Activated gamma-delta T cell treated with Interleukin-2 at 50 U/mL for 16 hours (primary cell): ENCODE measurements at places on chromosomes 4 and X.

DNA sequence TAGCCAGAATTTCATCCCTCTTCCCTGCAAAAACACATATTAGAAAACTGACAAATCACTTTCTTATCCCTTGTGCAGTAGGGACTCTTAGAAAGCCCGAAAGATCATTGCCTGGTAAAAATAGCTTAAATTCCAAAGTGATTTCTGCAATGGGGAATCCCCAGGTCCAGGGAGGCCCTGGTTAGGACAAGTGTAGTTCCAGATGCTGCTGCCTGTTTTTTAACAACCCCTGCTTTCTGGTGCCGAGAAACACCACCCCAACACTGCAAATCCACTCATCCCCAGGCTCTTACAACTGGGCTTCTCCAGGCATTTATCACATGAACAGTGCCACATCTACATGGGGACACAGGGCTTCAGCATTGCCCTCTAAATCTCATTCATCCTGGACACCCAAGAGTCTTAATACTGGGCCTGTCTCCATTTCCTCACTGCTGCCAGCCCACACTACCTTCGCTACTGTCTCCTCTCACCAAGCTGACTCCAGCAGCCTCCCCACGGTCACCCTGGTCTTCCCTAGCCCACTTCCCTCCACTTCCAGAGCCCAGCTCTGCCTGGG, 112.2 kb upstream of the PSAPL1 start:
- DNase-seq = no peak

GRCh38 chr4:42844422-42845070, 48.0 kb upstream of the GRXCR1 start:
- no peak for DNase-seq

DNA sequence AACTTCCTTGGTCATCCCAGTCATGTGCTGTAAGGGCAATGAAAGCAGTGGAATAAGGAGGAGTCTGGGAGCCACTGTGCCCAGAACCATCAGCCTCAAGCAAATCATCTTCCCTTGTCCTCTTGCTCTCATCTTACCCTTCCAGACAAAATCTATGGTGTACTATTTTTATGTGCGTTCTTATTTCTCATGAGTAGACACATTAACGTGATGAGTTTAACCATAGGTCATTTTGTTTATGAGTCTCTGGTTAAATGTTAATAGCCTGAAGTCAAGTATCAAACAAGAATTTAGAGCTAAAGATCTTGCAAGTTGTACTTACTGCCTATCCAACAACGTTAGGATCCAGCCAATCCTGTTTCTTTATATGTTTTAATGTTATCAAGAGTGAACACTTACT, 495.3 kb downstream of the SPRY1 start:
- DNase-seq = no peak

DNA sequence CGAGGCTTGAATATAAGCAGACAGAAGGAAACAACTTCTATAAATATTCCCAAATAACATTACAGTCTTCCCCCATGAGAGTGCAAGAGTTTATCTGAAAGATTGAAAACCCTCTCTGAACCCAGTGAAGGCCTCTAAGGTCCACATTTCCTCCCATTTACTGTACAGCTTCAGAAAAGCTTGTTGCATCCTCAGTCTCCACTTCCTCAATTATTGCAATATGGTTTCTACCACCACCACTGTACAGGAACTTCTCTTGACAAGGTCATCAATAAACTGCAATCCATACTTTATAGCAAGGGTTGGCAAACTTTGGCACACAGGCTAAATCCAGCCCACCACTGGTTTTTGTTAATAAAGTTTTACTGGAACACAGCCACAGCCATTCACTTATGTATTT, 239.0 kb downstream of the THOC2 start:
- no peak for DNase-seq

DNA sequence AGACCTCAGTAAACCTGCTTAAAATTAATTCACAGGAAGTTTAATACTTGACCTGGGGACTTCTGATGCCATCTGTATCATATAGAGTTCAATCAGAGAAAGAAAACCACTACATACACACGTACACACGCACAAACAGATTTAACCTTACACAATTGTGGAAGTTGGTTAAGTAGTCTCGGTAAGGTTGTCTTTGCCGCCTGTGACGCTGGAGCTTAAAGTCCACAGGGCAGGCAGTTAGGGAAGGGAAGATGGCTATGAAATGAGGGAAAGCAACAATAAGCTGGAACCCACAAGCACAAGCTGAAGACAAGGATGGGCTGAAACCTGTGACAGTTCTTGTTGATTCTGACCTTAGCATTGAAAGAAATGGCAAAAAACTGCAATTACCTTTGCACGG, 41.7 kb upstream of the TSPAN7 start:
- DNase-seq = no peak

GRCh38 chr4:7301846-7302630, 109.7 kb downstream of the SORCS2 start:
- no peak for DNase-seq

- DNase-seq = no peak
Measured at GRCh38 chrX:38220415-38221390, at the start of gene SRPX. TSS of gene SRPX (minus strand) at chrX:38220871. CDS start at chrX:38220792, 79 bp downstream.

DNA sequence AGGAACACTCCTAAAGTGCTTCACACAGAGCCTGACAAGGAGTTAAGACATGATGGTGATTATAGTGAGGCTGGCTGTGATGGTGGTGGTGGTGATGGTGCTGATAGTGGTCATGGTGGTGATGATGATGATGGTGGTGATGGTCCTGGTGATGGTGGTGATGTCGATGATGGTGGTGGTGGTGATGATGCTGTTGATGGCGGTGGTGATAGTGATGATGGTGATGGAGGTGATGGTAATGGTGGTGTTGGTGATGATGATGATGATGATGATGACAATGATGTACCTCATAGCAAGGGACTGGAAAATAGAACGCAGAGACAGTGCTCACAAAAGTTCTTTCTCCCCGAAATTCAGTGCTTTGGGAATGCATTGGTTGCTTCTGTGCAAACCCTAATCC, 34.3 kb upstream of the PSAPL1 start:
- DNase-seq = no peak

DNA sequence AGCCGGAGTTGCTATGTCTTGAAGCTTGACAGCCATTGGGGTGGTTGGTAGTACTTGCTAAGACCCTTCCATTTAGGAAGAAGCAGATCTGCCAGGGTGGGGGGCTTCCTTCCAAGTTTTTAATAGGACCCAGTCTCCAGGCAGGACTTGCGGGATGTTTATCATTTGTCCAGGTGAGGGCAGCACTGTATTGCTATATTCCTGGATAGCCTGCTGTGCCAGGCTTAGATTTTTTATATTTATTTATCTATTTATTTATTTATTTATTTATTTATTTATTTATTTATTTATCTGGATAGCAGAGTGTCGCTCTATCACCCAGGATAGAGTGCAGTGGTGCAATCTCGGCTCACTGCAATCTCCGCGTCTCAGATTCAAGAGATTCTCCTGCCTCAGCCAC, 87.4 kb upstream of the CT45A1 start:
- no peak for DNase-seq

DNA sequence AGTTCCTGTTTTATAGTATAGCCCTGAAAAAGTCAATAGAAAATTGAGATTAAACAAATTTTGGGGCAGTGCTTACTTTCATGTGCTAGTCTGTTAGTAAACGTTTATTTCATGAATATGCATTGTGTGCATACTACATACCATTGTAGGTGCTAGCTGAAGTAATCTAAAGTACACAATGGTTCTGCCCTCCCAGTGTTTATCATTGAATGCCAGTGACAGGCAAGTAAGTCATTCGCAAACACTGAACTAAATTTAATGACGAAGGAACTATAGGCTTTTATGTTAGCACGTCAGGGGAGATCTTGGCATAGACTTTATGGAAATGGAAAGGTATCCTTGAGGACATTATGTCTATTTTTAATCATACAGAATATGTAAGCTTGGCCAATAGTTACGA, 426.9 kb upstream of the EPHA5 start:
- no peak for DNase-seq
